ENCODE measurements at places on chromosomes 3 and 15.

- no peak for DNase-seq
These were observed 239.1 kb downstream of the LRRN1 start for GRCh38 chr3:4038351-4038750.

DNA sequence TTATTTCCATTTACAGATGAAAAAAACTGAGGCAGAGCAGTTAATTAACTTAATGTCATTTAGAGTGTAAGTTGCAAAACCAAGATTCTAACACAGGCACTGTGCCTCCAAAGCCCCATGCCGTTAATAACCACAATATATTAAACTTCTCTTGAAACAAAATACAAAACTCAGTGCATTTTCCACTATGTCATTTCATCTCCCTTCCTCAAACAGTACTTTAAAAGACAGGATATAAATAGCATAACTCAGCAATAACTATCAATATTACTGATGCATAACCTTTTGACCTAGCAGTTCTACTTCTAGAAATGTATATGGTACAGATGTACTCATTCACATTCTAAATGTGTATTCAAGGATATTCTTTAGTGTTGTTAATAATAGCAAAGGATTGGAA is 5.1 kb upstream of the TASOR start:
- DNase-seq: no peak

DNA sequence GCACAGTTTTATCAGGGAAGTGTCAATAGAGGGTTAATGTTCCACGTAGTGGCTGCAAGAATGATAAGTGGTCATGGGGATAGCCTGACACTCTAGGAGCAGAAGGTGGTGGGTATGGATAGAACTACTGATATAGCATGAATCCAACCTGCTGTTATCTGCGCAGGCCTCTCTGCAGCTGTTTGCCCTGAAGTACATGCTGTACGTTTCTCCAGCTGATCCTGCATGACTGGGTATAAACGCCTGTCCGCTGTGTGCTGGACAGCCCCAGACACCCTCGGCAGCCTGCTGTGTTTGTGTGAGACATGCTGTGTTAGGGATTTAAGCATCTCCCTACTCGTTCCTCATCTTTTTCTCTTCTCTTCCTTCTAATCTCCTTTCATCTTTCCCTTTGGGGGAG is 87.1 kb downstream of the LPP start:
- no peak for DNase-seq

- no peak for DNase-seq
These were observed 254.1 kb upstream of the SATB1 start for GRCh38 chr3:18679238-18679637.

- DNase-seq: no peak
These were observed 3.7 kb downstream of the EHD4 start for GRCh38 chr15:41968701-41969100.

DNA sequence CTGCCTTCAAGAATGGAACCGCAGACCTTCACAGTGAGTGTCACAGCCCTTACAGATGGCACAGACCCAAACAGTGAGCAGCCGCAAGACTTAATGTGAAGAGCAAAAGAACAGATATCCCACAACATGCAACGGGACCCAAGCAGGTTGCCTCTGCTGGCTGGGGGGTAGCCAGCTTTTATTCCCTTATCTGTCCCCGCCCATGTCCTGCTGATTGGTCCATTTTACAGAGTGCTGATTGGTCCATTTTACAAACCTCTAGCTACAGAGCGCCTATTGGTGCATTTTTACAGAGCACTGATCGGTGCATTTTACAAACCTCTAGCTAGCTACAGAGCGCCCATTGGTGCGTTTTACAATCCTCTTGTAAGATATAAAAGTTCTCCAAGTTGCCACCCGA is 102.0 kb upstream of the IGF1R start:
- no peak for DNase-seq

GRCh38 chr15:69096626-69097025 is 63.8 kb upstream of the GLCE start:
- DNase-seq: no peak

DNA sequence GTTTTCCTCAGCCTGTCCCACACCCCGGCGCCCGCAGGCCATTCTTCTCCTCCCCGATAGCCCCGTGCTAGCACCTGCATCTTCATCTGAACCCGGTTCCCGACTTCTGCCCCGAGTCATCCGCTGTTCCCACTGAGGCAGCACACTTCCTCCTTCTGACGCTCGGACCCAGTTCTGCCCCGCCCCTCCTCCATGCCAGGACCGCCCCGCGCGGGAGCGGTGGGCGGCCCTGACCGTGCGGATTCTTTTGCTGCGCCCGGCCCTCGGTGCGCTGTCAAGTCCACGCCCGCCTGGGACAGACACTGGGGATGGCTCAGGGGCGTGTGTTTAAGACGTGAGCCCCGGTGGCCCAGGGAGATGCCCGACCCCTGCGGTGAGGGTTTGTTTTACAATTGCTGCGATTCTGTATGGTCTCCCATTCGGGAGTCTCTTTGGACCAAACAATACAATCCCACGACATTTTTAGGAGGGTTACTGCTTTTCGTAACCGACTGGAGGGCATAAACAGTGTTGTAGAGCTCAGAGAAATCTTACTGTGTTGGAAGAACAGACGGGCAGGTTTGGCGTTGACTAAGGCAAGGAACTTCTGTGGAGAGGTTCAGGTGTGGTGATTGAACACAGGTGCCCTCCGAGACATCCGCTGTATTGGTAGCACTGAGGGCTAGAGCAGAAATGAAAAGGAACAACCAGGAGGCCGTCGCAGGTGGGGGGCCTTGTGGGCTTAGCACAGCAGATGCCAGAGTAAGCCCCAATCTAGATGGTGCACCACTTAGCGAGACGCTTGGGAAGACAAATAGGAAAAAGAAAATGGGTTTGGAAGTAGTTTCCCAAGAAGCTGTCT is 716 bp downstream of the PTPN23 start:
- peak; percentile 43 for DNase-seq

All from stimulated activated CD4-positive, alpha-beta T cell treated with anti-CD3 and anti-CD28 coated beads, Interleukin-1b, Interleukin-23, amount 100 ng/mL, for 1 hour (primary cell).